ENCODE measurements at places on chromosomes 2 and 18.

GRCh38 chr2:73089270-73090030 lies 17.9 kb upstream of the SFXN5 start:
- no peak for DNase-seq

DNA sequence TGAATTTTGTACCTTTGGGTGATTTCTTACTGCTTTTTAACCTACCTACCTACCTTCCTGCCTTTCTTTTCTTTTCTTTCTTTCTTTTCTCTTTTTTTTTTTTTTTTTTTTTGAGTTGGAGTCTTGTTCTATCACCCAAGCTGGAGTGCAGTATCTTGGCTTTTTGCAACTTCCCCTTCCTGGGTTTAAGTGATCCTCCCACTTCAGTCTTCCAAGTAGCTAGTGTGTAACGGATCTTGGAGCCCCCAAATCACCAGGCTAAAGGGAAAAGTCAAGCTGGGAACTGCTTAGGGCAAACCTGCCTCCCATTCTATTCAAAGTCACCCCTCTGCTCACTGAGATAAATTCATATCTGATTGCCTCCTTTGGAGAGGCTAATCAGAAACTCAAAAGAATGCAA lies 61.3 kb downstream of the DDX18 start:
- DNase-seq, result no peak

- DNase-seq, result no peak
Measured at GRCh38 chr2:3770724-3771415, 67.5 kb downstream of the DCDC2C start.

- DNase-seq, result no peak
Measured at GRCh38 chr18:8299054-8299980, 309.9 kb upstream of the RAB12 start.

GRCh38 chr2:188046437-188046836 lies 245.2 kb upstream of the GULP1 start:
- no peak for DNase-seq

DNA sequence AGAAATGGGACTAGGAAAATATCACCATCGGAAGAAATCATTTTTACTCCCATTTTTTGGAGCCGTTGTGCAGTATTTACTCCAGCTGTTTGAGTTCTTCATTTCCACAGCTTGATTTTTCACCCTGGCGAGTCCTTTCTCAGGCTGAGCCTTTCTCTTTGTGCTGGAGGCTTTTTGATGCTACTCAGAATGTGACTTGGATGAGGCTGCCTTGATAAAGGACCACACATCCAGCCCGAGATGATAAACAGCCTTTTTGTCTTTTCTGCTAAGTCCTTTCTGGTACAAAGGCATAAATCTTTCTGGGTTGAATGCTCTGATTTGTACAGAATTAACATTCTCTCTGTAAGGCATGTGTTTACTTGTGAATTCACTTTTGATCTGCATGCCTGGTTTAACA lies 17.6 kb upstream of the CTDP1 start:
- DNase-seq, result no peak
